Hepatic stellate cell (primary cell): ENCODE measurements at places on chromosomes 6 and 20.

DNA sequence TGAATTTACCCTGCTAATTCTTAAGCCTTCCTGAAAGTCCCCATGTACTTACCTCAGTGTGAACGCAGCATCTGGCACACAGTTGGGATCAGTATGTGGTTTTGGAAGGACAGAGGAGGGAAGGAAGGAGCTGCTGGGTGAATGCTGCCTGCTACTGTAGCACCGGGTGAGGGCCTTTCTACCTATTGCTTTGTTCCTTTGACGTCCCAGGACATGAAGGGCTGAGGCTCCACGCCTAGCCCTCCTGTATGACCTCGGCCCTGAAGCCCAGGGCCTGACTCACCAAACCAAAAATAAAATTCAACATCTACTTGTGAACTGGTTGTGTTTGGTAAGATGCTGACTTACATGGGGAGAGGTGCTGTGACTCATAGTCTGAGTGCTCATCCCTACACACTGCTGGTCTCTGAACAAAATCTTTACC lies 51.1 kb downstream of the ARID1B start:
- peak; percentile 82 for DNase-seq

DNA sequence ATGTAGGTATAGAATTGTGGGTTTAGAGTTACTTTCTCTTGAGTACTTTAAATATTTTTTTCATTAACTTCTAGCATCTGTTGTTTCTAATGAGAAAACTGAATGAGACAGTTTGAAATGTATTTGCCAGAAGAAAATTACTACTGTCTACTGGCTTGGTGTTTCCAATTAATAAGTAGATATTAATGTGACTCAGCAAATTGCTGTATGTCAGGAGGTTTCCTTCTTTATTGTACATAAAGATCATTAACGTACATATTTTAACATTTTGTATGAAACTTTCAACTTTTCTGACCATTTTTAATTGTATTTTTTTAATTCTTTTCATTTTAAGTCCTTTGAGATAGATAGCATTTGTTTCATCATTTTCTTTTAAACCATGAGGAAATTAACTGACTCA lies 135.1 kb upstream of the SLC22A23 start:
- no peak for DNase-seq

DNA sequence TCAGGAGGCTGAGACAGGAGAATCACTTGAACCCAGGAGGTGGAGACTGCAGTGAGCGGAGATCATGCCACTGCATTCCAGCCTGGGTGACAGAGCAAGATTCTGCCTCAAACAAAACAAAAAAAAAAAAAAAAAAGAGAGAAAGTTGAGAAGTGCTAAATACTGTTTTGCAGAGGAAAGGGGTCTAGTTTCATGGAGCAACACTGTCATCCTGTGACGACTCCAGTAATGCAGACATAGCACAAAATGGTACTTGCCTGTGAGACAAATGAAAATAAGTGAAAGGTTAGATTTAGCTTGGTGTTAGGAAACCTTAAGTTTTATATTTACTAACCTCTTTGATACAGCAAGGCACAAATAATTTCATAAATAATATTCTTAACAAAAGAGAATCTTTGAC lies 29.7 kb downstream of the CEP162 start:
- DNase-seq = no peak

GRCh38 chr20:47988676-47989075 lies 203.4 kb upstream of the SULF2 start:
- DNase-seq = no peak

DNA sequence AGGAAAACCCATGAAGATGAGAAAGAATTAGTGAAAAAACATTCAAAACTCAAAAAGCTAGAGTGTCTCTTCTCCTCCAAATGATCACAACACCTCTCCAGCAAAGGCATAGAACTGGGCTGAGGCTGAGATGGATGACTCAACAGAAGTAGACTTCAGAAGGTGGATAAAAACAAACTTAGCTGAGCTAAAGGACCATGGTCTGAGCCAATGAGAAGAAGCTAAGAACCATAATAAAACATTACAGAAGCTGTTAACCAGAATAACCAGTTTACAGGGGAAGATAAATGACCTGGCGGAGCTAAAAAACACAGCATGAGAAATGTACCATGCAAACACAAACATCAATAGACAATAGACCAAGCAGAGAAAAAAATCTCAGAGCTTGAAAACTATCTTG lies 904.1 kb upstream of the MANEA start:
- DNase-seq = no peak

DNA sequence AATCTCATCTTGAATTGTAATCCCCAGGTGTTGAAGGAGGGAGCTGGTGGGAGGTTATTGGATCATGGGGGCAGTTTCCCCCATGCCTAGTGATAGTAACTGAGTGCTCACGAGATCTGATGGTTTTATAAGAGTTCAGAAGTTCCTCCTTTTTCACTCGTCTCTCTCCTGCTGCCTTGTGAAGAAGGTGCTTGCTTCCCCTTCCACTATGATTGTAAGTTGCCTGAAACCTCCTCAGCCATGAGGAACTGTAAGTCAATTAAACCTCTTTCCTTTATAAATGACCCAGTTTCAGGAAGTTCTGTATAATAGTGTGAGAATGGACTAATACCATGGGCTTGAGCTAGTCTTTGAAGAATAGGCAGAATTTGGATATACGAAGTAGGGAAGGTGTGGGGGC lies 113.9 kb downstream of the RIN2 start:
- no peak for DNase-seq

DNA sequence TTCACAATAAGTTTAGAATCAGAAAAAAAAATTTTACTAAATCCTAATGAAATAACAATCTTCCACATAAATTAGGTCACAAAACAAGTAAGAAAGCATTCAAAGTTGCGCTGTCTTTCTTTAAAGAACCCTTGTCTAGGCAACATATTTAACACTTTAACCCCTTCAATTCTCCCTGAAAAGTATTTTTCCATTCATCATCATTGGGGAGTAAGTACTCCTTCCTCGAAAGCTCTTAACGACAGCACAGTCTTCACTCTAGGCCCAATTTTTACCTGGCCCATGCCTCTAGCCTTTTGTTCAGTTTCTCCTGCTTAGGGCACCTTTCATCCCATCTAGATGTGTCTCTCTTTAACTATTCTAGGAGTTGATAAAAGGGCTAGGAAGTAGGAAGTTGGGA lies 2.6 kb downstream of the TSPYL1 start:
- DNase-seq = no peak
